Pons (tissue), 1 donor: ENCODE measurements at places on chromosomes 7 and 10.

- DNase-seq, result no peak
Measured at GRCh38 chr10:92305133-92306072, 14.4 kb downstream of the MARCHF5 start.

DNA sequence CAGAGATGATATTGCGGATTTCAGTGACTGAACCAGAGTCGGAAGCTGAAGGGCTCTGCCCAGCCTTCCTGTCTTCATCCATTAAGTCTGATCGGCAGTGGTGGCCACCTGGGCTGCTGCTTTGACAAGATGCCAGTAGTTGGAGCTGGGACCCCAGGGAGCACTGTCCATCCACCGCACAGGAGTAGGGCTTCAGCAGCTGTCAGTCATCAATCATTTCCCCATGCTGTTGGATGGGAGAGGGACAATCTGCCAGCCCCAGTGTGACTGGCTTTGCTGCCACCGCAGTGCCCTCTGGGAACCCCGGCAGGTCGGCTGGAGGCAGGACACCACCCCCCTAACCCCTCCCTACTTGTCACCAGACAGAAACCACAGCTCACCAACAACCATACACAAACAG lies 23.0 kb upstream of the GPR146 start:
- no peak for DNase-seq

GRCh38 chr10:70330671-70331070 lies 46.9 kb upstream of the NPFFR1 start:
- DNase-seq, result no peak

- no peak for DNase-seq
Measured at GRCh38 chr7:101507791-101508252, 121.3 kb downstream of the MYL10 start.
